Heart right ventricle (tissue), 16 donors: ENCODE measurements at places on chromosomes 7 and 10.

DNA sequence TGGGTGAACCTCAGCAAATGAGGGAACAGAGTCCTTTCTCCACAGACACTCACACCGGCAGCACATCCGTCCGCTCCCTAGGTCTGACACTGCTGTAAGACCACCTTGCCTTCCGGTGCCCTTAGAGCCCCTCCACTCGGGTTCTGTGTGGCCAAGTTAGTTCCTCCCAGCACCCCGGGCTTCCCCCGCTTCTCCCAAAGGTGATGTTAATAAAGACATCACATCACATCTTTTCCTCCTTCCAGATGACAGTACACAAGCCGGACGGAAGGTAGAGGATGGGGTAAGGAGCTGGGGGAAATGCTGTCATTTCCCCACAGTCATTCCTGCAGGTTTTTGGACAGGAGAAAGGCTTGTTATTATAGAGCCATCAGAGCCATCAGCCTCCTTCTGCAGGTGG, 42.3 kb downstream of the OAT start:
- H3K36me3 ChIP-seq: no peaks in the 10 kb centered on the region
- no peak overlapping the region for H3K27ac ChIP-seq
- H3K4me1 ChIP-seq: no peaks in the 10 kb centered on the region
- H3K4me3 ChIP-seq: no peak overlapping the region
- peaks cover 6% of the 10 kb centered on the region for H3K27me3 ChIP-seq

- H3K27ac ChIP-seq: no peak overlapping the region
- no peaks in the 10 kb centered on the region for H3K36me3 ChIP-seq
- H3K4me3 ChIP-seq: no peak overlapping the region
- H3K4me1 ChIP-seq: no peaks in the 10 kb centered on the region
These were observed 9.5 kb upstream of the SEM1 start for GRCh38 chr7:96719164-96719563.

DNA sequence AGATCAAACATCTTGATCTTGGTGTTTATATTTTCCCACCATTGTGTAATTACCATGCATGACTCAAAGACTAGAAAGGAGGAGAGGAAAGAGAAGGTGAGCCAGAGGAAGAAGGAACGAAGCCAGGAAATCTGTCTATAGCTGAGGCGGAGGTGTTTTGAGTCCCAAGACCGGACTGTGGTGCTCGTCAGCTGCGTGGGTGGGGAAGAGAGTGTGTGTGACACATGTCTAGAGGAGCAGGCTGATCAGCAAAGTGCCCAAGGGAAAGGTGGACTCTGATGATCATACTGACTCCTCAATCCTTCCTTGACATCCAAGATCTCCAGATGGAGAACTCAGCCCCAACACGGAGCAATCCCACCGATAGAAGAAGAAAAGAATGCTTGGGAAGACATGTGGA, 189.5 kb upstream of the MINDY3 start:
- H3K36me3 ChIP-seq: no peaks in the 10 kb centered on the region
- no peaks in the 10 kb centered on the region for H3K27me3 ChIP-seq
- H3K27ac ChIP-seq: no peak overlapping the region
- no peak overlapping the region for H3K4me3 ChIP-seq

DNA sequence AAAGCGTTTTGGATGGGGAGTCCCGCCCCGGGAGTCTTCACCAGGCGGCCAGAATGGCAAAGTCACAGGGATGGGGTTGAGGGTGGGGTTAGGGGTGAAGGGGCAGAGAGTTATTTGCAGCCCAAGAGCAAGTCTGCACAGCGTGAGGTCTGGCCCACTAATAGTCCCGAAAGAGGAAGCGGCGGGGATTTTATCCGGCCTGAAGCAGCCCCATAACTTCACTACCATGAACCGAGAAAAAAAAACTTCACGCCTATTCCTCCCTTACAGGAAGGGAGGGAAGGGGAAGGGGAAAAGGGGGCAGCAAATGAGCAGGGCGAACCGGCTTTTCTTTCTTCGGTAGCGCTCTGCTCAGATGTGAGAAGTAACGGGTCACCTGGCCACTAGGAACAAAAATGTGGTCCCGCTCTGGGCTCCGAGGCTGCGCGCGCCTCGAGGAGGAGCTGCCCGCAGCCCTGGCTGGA, 712 bp downstream of the ITPRIP start:
- no peak for DNase-seq
- peaks cover 5% of the 10 kb centered on the region for H3K36me3 ChIP-seq
- no peaks in the 10 kb centered on the region for H3K27me3 ChIP-seq

GRCh38 chr7:74063223-74063641, 20.4 kb upstream of the LIMK1 start:
- no peaks in the 10 kb centered on the region for H3K4me1 ChIP-seq
- no peak overlapping the region for H3K4me3 ChIP-seq
- no peak overlapping the region for H3K27ac ChIP-seq
- H3K36me3 ChIP-seq: peaks cover 37% of the 10 kb centered on the region
- no peak for DNase-seq

DNA sequence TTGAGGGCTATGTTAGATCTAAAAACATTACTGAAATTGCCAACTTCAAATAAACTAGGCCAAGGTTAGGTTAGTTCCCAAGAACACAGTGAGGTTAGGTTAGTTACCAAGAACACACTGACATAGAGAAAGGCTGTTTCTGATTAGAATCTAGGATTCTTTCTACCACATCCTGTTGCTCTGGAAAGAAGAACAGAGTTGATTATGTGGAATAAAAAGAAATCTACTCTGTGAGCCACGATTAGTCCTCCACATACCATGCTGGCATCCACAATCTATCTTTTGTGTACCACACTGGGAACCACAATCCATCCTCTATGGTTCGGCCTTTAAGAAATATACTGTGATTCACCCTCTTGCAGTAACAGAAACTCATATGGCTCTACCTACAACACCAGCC, 91.4 kb downstream of the LRRTM3 start:
- no peak overlapping the region for H3K27ac ChIP-seq
- no peaks in the 10 kb centered on the region for H3K27me3 ChIP-seq
- no peaks in the 10 kb centered on the region for H3K36me3 ChIP-seq
- DNase-seq: no peak
- no peak overlapping the region for H3K4me3 ChIP-seq
